Mesendoderm (in vitro differentiated cells): ENCODE measurements at places on chromosomes 7 and 10.

GRCh38 chr10:94194256-94194655 is 168.5 kb downstream of the NOC3L start:
- no peak for DNase-seq

GRCh38 chr10:28619455-28619854 is 57.9 kb upstream of the BAMBI start:
- DNase-seq, result no peak

DNA sequence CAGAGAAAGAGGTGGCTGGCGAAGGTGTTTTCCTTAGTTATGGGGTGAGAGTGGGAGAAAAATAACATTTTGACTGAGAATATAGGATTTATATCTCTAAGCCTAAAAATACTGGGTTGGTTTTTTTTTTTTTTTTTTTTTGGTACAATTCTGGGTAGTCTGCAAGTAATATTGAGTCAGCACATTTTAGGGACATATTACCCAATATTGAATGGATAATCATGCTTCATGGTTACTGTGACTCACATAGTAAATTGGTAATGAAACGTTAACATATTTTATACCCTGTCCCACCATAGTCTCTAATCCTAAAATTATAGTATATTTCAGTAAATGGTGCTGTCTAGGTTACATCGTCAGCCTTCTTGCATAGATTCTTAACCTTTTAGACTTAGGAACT is 91.4 kb downstream of the TPST1 start:
- no peak for DNase-seq

- no peak for DNase-seq
These were observed 115.5 kb upstream of the GALNT17 start for GRCh38 chr7:71016401-71016800.

- DNase-seq, result no peak
These were observed 29.5 kb upstream of the HYCC1 start for GRCh38 chr7:23043441-23043840.

- no peak for DNase-seq
These were observed 4.5 kb downstream of the STAM start for GRCh38 chr10:17648243-17649035.

GRCh38 chr10:77977016-77977415 is 50.5 kb upstream of the DLG5 start:
- DNase-seq, result peak; percentile 47

DNA sequence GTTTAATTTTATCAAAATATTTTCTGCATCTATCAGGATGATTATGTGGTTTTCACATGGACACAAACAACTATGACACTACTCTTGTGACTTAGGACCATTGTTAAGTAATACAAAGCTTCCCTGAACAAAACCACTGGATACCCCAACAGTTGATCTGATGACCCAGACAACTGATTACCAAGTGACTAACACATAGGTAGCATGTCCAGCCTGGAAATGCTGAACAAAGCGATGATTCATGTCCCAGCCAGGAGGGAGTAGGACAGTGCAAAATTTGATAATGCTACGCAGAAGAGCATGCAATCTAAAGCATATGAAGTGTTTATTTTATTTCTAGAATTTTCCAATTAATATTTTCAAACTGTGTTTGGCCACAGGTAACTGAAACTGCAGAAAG is 8.9 kb upstream of the PNLIP start:
- DNase-seq, result no peak

DNA sequence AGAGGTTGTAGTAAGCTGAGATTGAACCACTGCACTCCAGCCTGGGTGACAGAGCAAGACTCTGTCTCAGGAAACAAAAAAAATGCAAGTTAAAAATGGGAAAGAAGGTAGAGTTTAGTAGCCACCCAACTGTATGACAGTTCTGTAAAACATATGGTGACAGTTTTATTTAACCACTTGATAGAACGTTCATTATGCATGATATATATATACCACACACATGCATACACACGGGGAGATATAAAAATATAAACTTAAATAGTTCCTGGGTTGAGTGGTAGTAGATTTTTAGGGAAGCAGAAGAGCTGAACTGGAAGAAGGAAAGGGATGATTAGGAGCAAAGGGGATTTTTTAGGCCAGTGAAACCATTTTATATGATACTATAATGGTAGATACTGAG is 120.0 kb downstream of the KMT2C start:
- DNase-seq, result no peak

DNA sequence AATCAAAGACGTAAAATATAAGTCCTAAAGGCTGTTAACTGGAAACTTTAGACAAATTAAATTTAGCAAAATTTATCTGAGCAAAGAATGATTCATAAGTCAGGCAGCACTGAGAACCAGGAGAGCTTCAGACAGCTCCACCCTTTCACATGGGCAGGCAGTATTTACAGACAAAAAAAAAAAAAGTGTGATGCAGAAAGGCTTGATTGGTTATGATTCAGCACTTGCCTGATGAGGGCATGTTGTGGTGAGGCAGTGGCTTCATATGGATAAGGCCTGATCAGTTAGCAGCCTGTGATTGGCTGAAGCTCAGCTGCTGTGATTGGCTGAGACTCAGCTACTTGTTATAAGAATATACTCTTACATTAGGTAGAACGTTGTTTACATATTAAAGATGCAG is 495.4 kb upstream of the POM121L12 start:
- no peak for DNase-seq

- no peak for DNase-seq
These were observed 1674.9 kb downstream of the REEP3 start for GRCh38 chr10:65196111-65196510.

DNA sequence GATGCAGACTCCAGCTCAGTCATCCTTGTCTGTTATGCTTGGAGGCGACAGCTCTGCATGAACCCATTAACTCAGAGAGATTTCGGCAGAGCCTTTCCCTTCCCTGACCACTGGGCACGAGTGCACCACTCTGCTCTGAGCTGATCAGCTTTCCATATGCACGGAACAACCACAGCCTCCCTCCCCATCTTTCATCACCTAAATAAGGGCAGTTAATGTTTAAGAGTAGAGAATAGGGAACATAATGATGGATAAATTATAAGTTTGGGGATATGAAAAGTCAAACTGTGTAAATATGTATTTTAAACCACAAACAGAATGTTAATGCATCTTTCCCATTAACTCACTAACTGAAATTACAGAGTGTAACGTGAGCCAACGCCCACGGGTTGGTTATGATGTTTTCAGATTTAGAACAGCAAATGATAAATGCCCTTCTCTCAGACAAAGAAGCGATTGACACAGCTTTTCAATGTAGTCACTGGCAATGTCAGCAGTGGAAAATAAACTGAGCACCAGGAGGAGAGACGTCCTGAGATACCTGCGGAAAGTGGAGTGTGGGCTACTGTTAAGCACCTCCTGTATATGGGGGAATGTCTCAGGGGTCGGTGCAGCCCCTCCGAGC is 658.2 kb downstream of the LRMDA start:
- no peak for DNase-seq

GRCh38 chr7:159095979-159096411 is 48.7 kb downstream of the VIPR2 start:
- DNase-seq, result no peak

DNA sequence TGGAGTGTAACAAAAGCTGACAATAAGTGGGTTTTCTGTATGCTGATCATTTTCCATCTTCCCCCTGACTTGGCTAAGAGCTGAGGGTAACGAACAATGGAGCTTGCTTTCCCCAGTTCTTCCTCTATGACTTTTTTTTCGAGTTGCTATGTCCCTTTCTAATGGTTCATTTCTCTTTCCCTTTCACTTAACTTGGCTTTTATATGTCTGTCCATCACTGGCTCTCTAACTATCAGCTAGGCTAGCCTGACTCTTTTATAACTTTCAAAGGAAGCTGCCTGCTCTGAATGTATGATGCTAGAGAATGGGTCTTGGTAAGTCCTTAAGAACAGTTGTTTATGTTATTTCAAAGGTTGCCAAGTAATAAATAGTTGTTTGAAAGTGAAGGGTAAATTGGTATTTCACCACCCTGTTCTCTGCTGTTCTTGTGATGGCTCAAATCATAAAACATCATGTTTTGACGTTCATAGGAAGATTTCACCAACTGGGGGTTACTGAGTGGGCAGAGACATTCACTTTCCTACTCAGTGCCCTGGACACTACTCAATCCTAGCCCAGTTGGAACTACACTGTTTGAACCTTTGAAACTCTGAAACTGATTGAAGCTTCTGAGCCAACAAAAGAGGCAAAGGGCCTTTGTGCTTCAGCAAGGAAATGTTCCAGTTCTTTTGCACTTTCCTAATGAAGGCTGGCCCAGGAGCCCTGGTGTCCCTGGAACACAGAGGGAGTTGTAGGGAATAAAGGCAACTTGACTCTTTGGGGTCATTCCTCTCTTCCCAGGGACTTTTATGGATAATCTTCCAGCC is 85.4 kb upstream of the PHYHIPL start:
- DNase-seq, result no peak

- DNase-seq, result no peak
These were observed 6.8 kb upstream of the MYOZ1 start for GRCh38 chr10:73647875-73648651.

GRCh38 chr7:45696476-45696875 is 122.3 kb downstream of the ADCY1 start:
- DNase-seq, result no peak

GRCh38 chr7:133570321-133570720 is 317.4 kb downstream of the EXOC4 start:
- DNase-seq, result no peak

- DNase-seq, result no peak
These were observed 488.3 kb downstream of the TNS3 start for GRCh38 chr7:47093320-47094234.

GRCh38 chr7:69670701-69671100 is 72.4 kb downstream of the AUTS2 start:
- no peak for DNase-seq

DNA sequence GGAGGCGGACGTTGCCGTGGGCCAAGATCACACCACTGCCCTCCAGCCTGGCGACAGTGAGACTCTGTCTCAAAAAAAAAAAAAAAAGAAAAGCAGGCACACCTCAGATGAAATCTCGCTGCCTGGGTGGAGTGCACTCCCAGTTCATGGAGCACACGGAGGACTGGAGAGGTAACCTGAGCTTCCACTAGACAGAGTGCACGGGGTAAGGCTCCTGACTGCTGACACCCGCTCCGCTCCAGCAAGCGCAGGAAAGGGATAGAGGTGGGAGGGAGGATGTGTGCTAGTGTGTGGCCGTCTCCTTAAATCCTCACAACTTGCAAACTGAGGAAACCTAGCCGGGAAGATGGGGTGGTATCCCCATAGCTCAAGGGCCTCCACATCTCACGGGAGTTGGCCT is 50.8 kb downstream of the FAM53B start:
- no peak for DNase-seq

DNA sequence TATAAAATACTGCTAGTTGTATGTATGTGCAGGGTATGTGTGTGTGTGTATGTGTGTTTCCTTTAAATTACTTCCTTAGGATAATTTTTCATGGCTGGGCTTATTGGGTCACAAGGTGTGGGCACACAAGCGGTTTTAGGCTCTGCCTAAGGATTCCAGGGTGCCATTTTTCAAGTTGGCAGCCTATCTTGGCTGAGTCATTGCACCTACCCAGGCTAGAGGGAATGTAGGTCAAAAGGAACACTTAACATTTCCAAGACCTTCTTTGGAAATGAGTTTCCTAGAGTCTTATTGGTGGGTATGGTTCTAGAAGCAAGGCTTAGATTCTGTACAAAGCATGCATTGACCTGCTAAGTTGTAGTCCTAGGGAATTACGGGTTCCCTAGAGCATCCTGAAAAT is 642.1 kb downstream of the LRMDA start:
- DNase-seq, result no peak

DNA sequence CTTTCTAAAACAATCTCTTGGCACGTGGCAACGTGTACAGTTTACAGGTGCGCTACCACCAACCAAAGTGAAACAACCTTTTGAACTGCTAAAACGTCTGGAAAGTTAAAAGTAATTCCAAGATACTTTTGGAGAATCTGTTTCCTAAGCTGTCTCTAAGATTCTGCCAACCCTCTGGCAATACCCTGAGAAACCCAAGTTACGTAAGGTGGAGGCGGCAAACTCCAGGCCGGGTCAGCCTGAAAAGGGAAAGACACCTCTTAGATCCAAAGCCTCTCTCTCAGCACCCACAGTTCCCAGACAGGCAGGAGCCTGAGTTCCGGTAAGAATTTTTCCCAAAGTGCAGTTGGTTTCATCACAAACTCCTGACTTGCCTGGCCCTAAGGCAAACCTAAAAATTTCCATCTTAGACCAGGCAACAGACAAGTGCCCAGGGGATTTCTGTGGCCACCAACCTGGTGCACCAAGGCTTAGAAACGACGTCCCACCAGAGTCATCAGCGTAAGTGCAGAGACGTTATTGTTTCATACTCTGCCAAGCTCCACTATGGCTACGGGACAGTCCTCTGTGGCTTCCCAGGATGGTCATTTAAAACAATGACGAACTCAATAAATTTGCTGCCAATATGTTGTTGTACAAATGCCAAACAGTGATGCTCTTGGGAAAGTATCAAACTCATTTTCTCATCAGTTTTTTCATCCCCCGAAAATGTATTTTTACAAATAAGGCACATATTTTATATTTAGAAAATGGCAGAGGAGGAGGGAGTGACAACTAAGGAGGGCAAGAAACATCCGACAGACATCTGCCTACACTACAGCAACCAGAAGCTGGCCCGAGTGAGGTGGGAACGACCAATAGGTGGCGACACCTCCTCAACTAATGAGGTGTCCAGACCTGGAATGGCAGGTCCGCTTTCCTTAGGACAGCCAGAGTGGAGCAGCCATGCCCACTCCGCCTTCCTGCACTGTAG is 205.8 kb upstream of the FRMD4A start:
- peak; percentile 83 for DNase-seq

GRCh38 chr7:43141091-43141490 is 28.6 kb downstream of the HECW1 start:
- DNase-seq, result peak; percentile 68

DNA sequence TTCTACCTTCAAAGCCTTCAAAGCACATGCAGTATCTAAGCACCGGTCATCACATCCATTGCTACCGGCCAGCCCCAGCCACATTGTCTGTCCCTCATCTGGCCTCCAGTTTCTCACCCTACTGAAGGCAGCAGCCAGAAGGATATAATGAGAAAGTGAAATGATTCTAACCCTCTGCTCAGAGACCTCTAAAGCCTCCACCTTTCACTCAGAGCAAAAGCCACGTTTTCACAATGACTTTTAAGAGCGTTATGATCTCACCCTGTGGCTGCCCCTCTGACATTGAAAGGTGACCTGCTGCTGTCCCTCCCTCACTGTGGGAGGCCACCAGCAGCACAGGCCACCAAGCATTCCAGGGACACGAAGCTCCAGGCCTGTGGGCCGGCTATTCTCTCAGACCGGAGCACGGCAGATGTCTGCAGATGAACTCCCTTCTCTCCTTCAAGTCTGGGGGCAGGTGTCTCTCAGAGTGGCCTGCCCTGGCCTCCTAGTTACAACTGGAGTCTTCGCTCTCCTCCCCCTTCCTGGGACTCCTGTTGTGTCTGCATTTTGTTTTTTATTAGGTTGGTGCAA is 94.9 kb upstream of the EEPD1 start:
- peak; percentile 40 for DNase-seq

- peak; percentile 45 for DNase-seq
These were observed 402.7 kb downstream of the IPMK start for GRCh38 chr10:57864765-57865680.

DNA sequence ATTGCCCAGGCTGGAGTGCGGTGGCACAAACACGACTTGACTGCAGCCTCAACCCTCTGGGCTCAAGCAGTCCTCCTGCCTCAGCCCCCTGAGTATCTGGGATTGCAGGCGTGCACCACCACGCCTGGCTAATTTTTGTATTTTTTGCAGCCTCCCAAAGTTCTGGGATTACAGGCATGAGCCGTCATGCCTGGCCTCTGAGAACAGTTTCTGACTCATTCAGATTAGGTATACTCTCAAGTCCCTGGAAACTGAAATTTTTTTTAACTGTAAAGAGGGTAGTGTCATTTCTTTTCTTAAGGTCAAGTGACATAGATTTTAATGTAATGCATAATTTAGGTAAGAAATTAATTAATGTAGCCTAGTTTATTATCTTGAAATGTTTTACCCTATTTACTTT is 104.7 kb downstream of the SEPTIN7 start:
- no peak for DNase-seq
